ENCODE measurements at places on chromosomes 2 and 18.

DNA sequence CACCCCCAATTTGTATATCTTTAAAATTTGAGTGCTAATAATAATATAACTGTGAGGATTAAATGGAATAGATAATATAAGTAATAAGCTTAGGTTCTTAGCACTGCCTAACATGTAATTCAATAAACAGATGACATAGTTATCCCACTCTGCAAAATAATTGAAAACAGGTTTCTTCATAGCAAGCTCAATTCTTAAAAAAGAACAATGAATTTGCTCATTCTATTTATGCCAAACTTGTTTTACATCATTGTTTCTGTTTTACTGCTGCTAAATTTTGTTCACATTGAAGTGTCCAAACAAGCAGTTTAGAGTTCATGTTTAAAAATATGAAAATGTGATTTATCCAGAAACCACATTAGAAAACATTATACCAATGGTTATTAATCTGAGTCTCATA lies 217.0 kb downstream of the MBD5 start:
- no peak for DNase-seq

DNA sequence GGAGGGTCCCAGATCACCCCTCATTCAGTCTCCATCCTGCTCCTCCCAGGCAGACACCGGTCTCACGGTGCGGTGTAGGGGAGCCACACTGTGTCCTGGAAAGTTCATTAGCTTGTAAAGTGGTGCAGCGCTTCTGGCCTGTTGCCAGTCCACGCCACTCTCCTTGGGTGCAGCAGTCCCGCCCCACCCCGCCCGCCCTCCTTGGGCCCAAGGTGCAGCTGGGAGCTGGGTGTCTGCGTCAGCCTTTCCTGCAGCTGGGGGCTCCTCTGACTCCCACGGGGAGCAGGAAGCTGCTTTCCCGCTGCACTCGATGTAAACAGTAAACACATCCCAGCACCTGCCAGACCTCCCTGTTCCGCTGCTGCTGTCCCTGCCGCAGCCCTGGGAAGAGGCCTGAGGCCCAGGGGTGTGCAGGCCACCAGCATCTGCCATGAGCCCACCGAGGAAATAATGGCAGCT lies 53.8 kb upstream of the ASB18 start:
- no peak for DNase-seq

DNA sequence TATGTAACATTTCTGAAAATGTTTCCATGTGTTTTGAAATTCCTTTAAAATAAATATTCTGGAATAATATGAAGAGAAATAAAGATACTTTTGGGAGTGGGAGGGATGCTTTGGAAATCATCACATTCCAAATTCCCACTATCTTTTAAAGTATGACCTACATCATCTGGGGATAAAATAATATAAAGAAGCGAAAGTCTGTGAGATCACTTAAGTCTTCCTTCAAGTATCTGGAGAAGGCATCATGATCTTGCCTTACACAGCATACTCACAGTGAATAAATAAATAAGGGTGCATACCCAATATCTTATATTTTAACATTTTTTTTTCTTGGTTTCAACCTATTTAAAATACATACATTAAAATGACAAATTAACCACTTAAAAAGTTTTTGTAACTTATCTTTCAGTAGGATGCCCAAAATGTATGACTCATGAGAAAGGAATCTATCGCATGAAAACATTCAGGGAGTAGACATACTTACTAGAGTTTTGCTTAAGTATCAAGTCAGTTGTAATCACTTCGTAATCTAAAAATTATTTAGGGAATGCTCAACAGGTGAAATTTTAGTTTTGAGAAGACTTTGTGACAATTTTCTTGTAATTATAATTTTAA lies 248.3 kb upstream of the COL3A1 start:
- no peak for DNase-seq

DNA sequence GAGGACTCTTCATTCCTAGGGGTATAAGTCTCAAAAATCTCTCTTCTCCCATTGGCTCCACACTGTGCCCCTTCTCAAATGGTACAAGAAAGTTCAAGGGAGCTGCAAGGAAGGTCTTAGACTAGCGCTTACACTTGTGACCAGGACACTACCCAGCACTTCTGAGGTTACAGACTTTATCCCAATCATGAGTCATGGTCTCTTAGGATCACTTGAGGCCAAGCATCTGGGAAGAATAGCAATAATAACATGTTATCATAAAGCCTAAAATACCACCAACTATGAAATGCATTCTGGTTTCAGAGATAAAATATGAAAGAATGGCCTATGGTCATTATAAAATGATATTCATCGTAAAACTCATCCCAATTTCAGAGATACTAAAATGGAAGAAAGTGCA lies 309.9 kb upstream of the PKDCC start:
- no peak for DNase-seq

DNA sequence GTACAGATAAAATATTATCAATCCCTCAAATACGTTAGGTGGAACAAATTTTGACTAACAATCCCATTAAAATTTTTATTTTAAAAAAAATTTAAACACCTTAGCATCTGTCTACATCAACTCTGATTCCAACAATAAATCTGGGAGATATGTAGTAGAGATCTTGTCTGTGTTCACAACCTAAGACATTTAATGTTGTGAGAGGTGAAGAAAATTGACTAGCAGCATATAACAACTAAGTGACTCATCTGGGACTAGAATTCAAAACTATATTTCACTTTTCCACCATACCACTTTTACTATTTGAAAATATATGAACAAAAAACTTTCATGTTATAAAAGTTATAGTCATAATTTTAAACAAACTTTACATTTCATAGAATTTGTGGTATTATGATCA lies 97.9 kb downstream of the ATAD2B start:
- no peak for DNase-seq

DNA sequence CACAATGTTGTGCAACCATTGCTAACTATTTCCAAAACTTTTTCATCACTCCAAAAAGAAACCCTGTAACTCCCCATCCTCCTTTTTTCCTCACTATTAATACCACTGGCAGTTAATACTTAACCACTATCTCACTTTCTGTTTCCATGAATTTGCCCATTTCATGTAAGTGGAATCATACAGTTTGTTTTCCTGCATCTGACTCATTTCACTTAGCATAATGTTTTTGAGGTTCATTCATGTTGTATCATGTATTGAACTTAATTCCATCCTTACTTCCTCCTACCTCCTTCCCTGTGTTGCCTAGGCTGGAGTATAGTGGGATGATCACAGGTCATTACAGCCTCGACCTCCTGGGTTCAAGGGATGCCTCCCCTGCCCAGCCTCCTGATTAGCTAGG lies 68.3 kb downstream of the FAM117B start:
- DNase-seq: no peak

DNA sequence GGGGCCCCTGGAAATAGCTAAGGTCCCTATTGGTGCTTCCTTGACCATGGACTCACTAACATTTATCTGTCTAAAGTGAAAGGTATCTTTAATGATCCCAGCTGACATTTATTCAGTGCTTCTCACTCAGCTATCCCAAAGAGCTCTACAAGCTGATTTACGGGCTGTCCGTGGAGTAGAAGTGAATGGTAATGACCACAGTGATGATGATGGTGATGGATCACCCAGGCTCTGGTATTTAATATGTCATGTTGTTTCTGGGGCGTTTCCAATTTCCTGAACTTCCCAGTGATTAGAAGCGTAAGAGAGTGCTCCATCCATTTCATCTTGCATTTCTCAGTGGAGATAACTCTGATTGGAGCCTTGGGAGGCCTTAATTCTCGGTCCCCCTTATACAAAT lies 304.3 kb downstream of the HRH4 start:
- DNase-seq: no peak

DNA sequence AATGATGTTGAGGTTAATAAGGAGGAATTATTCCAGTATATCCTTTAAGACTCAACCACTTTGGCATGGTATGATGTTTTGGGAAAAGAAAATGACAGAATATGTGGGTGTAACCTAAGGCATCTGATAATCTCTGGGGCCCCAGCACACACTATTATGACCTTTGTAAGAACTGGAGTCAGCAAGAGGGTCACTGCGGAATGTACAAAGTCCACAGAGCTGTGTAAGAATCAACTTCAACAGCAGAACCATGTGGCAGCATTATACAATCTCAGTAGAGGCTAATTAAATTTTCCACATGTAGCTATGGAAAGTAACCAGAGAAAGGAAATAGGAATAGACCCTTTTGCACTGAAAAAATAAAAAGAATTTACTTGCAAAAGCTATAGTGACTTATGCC lies 445.1 kb upstream of the UBE2E3 start:
- no peak for DNase-seq

GRCh38 chr18:8348051-8348720 lies 261.1 kb upstream of the RAB12 start:
- no peak for DNase-seq

GRCh38 chr2:163856941-163857340 lies 121.1 kb upstream of the FIGN start:
- no peak for DNase-seq

GRCh38 chr2:129754421-129754820 lies 225.0 kb upstream of the RAB6C start:
- DNase-seq: no peak

DNA sequence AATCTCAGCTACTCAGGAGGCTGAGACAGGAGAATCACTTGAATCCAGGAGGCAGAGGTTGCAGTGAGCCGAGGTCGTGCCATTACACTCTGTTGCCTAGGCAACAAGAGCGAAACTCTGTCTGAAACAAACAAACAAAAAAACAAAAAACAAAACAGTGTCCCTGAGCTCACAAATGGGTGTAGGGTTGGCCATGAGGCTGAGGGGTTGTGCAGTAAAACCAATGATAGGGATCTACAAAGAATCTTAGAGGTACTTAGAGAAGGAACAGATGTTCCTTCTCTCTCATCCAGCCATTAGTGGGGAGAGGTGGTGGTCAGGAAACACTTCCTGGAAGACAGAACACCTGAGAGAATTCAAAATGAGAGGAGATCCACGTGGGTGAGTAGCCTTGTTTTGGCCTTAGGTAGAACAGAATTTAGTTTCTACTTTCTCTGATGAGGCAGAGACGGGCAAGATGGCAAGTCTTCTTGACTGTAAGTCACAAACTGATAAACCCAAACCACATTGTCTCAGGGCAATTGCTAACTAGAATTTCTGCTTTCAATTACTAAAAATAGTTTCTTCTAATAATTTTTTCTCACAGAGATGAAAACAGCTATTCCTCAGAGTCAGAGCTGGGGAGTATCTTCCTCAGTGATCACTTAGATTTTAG lies 61.5 kb upstream of the PPM1B start:
- no peak for DNase-seq

GRCh38 chr18:32548688-32549087 lies 78.0 kb upstream of the GAREM1 start:
- DNase-seq: peak; percentile 7

- DNase-seq: no peak
These were observed 21.6 kb upstream of the TMEM17 start for GRCh38 chr2:62527478-62528210.

- no peak for DNase-seq
These were observed 156.3 kb downstream of the UBR3 start for GRCh38 chr2:169983506-169983905.

DNA sequence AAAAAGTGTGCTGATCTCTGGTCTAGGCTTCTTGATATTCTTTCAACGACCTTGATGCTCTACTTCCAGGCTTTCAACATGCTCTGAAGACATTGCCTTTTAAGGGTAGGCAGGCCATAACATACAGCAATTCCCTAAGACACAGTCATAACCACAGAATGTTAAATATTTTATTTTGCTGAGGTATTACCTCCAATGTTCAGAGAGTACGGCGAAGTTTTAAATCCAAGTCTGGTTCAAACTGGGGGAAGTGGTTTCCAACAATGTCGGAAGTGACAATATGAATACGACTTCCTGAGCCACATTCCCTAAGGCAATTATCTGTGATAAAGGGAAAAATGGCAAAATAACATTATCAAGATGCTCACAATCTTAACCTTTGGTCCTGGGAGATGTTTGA lies 1077.9 kb upstream of the PIK3C3 start:
- DNase-seq: no peak

Measured in iPS DF 6.9 (cell line).